ENCODE measurements at places on chromosomes 4 and X.

- DNase-seq: no peak
Measured at GRCh38 chr4:27616166-27616565, 755.5 kb downstream of the STIM2 start.

- DNase-seq: no peak
Measured at GRCh38 chrX:32448320-32448719, 763.0 kb downstream of the DMD start.

- DNase-seq: no peak
Measured at GRCh38 chr4:4386736-4387392, at the start of gene NSG1. Gene NSG1 (plus strand): TSS chr4:4387102. CDS start chr4:4387630, 528 bp downstream.

- DNase-seq: no peak
Measured at GRCh38 chrX:139332441-139332840, 198.1 kb upstream of the F9 start.

- no peak for DNase-seq
Measured at GRCh38 chr4:153479101-153479500, 12.9 kb downstream of the TMEM131L start.

- DNase-seq: no peak
Measured at GRCh38 chrX:42680666-42681065, 97.3 kb downstream of the PPP1R2C start.

DNA sequence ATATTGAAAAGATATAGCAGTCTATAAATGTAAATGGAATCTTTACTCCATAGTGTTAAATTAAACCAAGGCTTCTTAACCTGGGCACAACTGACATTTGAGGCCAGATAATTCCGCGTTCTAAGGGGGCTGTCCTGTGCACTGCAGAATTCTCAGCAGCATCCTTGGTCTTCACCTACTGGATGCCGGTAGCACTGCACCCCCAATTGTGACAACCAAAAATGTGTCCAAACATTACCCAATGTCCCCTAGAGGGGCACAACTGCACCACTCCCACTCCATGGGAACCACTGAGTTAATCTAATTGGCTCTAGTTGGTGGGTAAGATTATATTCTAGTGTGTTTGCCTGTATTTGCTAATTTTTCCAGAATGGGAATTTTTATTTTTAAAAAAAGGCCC lies 16.6 kb downstream of the AP1S2 start:
- no peak for DNase-seq

DNA sequence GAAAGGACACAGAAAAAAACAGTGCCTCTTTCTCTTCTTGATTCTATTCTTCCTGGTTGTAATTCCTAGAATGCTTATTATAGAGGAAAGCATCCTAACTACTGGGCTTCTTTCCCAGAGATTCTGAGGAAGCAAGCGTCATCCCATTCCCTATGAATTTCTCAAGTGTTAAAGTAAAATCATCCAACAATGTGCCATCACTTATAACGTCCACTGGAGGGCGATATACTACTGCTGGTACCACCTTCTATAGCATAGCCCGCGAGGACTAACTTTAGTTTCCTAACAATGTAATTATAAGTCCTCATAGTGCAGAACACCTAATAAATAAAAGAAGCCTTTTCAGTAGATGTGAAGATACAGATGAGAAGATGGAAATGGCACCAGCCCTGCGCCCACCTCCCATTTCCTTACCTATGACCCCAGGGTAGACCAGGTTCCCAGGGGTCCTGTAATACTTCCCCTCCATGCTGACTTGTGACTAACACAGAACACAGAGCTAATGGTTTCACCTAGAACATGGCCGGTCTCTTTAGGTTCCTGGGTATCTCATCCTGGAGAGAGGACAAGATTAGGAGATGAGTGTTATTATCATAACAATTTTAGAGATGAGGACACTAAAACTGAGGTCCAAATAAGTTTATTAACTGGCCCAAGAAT lies 4.2 kb downstream of the CENPVL3 start:
- no peak for DNase-seq

- no peak for DNase-seq
Measured at GRCh38 chr4:2193326-2193725, 48.6 kb downstream of the HAUS3 start.

- no peak for DNase-seq
Measured at GRCh38 chr4:1809754-1810502, 16.8 kb downstream of the FGFR3 start.

GRCh38 chr4:73750730-73751129 lies 10.4 kb downstream of the CXCL8 start:
- DNase-seq: no peak

DNA sequence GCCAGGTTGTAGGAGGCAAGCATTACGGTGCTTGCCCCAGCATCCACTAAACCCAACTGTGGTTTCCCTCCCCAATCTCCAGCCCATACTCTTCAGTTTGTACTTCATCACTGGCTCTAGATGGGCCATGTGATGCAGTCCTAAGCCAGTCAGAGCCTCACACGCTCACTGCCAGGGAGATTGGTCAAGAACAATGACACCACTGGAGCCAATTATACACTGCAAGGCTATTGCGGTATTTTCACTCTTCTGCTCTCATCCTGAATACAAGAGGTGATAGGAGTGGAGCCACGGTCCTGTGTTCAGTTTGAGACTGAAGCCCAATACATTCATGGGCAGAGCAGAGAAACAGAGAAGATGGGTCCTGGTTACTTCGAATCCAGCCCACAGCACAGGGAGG lies 58.4 kb downstream of the SEPSECS start:
- no peak for DNase-seq

DNA sequence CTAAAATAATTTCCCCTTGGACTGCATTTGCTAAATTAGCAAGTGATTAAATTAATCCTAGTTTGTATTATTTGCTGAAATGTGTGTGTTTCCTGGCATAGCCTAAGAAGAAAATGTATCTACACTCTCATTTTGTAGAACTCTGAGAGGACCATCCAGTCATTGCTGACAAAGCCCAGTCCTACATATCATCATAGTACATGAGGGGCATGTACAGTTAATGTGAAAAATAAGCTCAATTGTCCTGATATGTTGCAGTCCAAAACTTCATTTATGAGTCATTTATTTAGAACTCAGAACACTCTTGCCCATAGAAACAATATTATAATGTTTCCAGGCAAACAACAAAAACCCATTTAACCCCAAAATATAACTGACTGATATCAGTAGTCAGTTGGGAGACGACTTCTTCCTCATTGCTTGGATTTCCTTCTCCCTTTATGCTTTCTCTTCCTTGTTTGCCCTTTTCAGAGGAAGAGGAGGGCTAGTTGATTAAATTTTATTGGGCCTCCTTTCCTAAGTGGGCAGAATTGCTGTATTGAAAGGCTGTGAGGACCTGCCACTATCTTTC lies 26.9 kb upstream of the BBS12 start:
- no peak for DNase-seq

GRCh38 chr4:52939325-52939724 lies 77.2 kb downstream of the RASL11B start:
- DNase-seq: no peak

DNA sequence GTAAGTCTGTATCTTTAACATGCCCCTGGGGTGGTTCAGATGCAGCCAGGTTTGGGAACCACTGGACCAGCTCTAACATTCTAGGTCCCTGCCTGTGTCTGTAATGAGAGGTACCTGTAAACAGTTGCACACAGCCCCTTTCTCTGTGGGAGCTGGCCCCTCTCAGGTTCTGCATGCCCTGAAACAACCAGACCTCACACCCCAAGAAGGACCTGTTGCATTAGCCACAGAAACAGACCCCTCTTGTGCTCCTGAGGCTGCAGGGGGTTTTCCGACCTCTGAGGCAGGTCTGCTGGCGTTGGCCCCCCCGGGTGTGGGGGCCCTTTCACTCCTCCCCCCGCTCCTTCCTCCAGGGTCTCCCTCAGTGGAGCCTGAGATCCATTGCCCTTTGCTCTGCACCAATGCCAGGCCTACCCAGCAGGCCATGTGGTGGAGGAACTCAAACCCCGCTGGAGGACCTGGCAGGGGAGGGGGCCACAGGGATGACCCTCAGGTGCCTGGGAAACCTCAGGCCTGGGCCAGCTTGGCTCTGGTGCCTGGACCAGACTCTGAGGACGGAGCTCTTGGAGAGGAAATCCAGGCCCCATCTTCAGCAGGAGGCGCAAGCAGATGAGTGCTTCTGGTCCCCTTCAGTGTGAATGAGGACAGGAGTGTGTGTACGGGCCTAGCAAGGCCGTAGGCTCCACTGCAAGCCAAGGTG lies 61.4 kb upstream of the PJA1 start:
- DNase-seq: no peak

- DNase-seq: no peak
Measured at GRCh38 chr4:35151816-35152572, 1092.3 kb downstream of the ARAP2 start.

GRCh38 chr4:27518876-27519275 lies 658.2 kb downstream of the STIM2 start:
- no peak for DNase-seq

All from brain pericyte (primary cell).